Stimulated activated CD4-positive, alpha-beta T cell treated with anti-CD3 and anti-CD28 coated beads, Interleukin-12 subunit alpha, Interleukin-12 subunit beta, amount 100 ng/mL, for 24 hours (primary cell): ENCODE measurements at places on chromosomes 5 and 9.

GRCh38 chr5:111494355-111494999 lies 17.9 kb downstream of the STARD4 start:
- no peak for DNase-seq

- no peak for DNase-seq
These were observed 19.2 kb downstream of the OR2S2 start for GRCh38 chr9:35938474-35939356.

- DNase-seq: no peak
These were observed 115.3 kb upstream of the BNC2 start for GRCh38 chr9:16985559-16986348.

- no peak for DNase-seq
These were observed 115.3 kb downstream of the PSD2 start for GRCh38 chr5:139910901-139911300.

DNA sequence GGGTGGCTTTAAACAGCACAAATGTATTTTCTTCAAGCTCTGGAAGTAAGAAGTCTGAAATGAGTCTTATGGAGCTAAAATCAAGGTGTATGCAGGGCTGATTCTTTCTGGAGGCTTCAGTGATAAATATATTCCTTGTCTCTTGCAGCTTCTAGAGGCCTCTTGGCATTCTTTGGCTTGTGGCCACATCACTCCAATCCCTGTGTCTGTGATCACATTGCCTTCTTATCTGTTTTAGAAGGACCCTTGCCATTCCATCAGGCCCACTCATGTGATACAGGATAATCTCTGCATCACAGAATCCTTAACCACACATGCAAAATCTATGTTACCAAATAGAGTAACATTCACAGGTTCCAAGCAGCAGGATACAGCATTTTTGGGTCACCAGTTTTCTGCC lies 917.8 kb upstream of the C9orf72 start:
- no peak for DNase-seq

GRCh38 chr5:36066540-36067210 lies at the start of gene UGT3A2:
UGT3A2 (minus strand) TSS chr5:36066882; CDS start chr5:36066789, 93 bp downstream.
- no peak for DNase-seq

DNA sequence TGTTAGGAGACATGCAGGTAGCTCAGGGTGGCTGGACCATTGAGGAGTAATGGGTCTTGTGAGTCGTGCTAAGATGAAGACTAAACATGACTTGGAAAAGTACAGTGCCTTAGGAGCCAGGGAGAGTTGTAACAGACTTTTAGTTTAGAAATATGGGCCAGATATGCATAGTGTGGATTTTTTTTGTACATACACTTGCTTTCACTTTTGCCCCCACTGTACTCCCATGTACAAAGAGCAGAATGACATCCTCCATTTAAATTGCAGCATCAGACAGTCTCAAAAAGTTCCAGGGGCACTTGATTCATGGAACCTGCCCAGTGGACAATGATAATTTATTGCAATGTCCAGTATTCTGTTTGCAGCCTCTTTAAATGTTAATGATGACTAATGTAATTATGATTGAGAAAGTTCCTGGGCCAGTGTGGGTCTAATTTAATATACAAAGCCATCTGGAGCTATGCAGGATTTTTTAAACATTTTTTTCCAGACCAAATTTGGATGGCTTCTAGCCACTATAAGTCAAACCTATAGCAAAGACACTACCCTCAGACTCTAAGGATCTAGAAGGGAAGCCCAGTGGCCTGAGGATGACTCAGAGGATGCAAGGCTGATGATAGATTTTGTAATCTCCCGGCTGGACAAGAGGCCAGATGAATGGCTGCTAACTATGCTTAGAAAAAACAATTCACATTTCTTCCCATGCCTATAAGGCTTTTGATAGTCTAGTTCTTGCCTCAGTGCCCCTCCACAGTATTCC lies 80.1 kb downstream of the TRPC7 start:
- DNase-seq: no peak

DNA sequence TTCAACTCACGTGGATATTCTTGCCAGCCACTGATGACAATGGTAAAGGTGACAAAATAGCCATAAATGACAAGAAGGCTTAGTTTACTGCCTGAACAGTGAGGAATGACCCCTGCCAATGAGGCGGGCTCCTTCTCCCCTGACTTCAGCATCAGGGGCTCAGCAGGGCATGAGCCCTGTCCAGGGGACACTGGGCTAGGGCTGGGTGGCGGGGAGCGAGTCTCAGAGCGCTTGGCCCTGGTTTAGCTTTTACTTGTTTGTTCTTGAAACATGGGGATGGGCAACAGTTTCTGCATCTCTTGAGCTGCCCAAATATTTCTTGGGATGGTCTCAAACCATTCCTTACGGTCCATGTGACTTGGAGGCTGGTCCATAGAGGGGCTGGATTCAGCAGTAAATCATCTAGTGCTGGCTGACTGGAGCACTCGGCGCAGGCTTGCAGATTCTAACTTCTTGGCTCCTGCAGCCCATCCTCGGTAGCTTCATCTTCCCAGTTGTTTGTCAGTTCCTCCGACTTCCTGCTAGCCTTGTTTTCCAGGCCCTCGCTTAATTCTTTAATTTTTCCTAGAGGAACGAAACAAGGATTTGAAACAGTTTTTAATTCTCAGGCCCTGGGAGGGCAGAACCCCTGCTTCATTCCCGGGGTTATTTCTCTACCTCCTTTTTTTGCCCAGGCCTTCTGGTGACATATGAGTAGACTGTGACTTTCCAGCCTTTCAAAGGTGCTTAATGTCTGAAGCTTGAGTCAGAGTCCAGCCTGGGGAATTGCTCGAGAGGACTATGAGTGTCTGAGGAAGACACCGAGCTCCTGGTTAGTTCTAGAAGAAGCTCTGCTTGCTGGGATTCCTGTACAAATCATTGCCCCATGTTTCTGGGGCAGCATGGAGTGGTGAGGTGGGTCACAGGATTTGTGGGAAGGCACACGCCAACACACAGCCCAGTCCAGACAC lies 4.5 kb upstream of the HMCN2 start:
- no peak for DNase-seq

DNA sequence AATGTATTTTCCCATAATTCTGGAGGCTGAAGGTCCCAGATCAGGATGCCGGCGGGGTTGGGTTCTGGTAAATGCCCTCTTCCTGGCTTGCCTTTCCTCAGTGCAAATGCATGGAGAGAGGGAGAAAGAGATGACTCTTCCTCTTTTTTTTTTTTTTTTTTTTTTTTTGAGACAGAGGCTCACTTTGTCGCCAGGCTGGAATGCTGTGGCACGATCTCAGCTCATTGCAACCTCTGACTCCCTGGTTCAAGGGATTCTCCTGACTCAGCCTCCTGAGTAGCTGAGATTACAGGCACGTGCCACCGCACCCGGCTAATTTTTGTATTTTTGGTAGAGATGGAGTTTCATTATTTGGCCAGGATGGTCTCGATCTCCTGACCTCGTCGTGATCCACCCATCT lies 300.0 kb upstream of the TAS2R1 start:
- no peak for DNase-seq

- no peak for DNase-seq
These were observed 70.4 kb upstream of the ANKRD55 start for GRCh38 chr5:56303511-56303910.
